ENCODE measurements at places on chromosomes 2 and 18.
A peak's percentile ranks its signal among the peaks of the same experiment; 100 is the strongest.

DNA sequence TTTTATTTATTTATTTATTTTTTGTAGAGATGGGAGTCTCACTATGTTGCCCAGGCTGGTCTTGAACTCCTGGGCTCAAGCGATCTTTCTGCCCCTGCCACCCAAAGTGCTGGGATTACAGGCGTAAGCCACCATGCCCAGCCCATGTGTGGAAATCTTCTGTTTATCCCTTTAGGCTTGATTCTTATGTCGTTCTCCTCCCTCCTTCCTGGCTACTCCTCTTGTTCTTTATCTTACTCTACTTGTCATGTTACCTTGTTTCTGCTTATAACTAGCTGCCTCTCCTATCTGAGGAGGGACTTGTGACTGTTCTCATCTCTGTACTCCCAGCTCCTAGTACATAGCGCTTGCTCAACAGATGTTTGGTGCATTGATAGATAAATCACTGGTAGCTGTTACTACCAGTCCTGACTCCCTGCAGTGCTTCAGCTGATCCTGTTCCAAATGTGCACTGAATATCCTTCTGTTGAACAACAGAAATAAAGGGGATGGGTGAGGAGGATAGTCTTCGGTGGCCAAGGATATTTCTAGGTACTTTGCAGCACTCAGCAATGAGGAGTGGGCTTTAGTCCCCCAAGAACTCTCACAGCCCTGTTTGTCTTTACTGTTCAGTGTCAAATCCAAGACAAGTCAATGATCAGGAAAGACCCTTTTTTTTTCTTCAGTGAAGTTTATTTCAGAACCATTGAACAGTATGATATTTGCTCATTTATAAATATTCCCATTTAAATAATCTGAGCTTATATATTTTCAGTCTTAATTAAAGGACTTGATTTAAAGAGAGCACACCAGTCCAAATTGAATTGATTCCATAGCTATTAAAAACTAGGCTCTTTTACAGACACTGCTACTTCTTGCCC is 7.2 kb downstream of the IL1B start:
- DNase-seq = no peak

- no peak for DNase-seq
Measured at GRCh38 chr2:179376881-179377280, 112.2 kb upstream of the SESTD1 start.

DNA sequence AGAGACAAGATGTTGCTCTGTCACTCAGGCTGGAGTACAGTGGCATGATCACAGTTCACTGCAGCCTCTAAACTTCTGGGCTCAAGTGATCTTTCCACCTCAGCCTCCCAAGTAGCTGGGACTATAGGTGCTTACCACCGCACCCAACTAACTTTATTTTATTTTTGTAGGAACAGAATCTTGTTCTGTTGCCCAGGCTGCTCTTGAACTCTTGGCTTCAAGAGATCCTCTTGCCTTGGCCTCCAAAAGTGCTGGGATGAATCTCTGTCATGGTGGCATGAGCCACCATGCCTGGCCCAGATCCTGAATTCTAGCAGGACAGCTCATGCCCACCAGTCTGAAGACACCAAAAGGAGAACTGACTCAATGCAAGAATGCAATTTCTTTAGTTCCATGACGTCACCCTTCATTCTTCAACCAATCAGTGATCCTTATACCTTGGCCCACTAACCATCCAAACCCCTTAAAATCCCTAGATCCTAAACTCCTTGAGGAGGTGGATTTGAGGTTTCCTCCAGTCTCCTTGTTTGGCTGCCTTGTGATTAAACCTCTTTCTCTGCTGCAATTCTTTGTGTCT is 25.6 kb upstream of the CXXC1 start:
- DNase-seq = no peak

GRCh38 chr18:3219241-3219630 is 532 bp downstream of the MYOM1 start:
- DNase-seq = no peak

GRCh38 chr2:109214651-109215371 is 85.8 kb downstream of the SH3RF3 start:
- DNase-seq = no peak

DNA sequence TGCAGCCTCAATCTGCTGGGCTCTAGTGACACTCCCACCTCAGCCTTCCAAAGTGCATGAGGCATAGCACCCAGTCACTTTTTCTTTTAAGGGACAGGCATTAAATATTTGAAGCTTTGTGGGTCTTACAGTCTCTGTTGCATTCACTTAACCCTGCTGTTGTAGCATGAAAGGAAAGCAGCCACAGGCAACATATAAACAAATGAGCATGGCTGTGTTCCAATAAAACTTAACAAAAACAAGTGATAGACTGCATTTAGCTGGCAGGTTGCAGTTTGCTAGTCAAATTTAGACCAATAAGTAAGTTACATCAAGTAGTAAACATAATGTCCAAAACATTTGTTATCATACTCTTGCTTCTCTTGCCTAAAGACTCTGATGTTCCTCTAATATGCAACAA is 297.3 kb upstream of the MMADHC start:
- DNase-seq = no peak

- no peak for DNase-seq
Measured at GRCh38 chr2:43269074-43269572, 42.7 kb upstream of the ZFP36L2 start.

GRCh38 chr2:128425216-128425615 is 106.5 kb upstream of the HS6ST1 start:
- no peak for DNase-seq

DNA sequence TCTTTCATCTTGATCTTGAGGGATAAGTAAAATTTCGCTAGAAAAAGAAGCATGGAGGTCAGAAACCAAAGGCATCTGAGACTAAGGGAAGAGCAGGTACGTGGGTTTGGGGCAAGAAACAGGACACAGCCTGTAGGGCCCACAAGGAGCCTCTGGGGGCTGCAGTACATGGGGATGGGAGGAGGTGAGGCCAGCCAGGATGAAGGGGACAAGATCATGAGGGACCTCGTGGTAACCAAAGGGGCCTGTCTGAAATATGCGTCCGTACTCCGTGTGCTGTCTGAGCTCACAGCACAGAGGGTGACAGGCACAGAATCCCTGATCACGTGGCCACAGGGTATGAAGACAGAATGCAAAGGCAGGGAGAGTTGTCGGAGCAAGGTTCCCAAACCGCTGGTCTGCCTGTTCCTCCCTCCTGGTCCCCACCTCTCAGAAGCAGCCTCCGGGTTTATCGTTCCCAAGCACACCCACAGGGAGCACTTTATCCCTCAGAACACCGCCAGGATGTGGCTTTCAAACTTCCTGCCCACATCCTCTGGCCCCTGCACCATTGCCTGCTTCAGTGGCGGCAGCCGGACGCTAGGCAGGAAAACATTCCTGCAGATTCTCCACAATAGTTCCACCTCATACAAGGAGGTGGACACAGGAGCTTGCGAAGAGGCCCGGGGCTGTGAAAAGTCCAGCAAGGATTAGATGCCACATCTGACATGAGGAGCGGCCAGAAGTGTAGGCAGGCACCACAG is 12.0 kb downstream of the TMEM163 start:
- no peak for DNase-seq

DNA sequence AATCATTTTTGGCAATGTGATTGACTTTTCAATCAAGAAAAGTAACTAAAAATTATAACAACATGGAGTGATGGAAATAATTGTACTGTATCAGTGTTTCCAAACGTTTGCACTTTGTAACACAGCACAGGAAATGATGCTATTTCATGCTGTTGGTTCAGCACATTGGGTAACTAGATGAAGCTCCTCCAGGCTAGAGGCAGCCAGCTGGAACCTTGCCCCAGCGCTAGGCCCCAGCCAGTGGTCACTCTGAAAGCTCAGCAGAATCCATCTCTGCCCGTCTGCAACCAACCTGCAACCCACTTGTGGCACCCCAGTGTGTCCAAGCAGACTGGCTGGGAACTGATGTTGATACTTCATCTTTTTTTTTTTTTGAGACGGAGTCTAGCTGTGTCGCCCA is 15.3 kb downstream of the UNC50 start:
- DNase-seq = no peak

DNA sequence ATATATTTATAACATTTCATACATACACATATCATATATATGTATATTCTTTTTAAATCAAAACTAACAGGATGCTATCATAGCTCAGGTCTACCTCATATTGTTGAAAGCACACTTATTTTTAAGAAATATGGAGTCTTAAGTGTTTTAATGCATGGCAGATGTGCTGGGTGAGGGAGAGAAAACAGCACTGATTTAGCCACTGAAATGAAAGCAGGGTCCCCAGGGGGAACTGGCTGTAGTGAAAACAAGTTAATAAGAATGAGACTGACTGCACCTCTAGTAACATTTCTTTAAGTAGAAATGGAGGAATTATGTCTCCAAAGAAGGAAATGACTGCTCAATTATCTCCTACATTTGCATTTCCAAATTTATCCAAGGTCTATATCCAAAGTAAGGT is 857.8 kb downstream of the DCDC2C start:
- no peak for DNase-seq

DNA sequence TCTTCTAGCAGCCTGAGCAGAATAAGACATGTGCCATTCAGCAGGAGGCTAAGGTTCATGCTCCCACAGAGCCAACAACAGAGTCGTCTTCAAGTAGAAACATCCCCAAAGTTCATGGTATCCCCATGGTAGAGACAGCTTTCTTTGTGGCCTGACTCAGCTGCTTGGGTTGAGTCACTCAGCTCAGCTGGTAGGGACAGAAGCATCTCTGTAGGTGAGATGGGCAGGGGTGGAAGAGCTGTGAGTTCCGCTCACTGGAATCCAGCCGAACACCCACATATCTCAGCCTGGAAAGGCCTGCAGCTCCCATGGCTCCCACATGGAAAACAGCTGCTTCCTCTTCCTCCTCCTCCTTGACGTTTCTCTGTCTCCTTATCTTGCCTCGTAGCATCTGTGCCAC is 792.7 kb downstream of the RNF144A start:
- no peak for DNase-seq

DNA sequence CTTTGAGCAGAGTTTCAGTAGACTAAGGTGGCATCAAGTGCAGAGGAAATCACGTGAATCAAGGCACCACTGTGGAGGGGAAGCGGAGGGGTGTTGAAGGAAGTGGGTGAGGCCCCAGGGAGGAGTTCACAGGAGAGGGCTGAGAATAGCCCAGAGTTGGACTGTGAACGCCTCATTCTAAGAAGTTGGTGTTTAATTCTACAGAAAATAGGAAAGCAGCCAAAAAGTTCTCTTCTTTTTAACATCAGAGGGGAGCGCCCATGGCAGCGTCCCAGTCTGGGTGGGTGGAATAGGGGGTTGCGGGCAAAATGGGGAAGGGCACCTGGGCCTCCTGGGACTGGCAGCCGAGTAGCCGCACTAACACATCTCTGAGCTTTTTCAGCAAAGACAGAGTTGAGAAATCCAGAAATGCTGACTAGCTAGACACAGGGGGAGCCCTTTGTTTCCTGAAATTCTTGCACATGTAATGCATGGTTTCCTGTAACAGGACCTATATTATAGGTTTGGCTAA is 97.0 kb downstream of the NEB start:
- DNase-seq = peak; percentile 66

DNA sequence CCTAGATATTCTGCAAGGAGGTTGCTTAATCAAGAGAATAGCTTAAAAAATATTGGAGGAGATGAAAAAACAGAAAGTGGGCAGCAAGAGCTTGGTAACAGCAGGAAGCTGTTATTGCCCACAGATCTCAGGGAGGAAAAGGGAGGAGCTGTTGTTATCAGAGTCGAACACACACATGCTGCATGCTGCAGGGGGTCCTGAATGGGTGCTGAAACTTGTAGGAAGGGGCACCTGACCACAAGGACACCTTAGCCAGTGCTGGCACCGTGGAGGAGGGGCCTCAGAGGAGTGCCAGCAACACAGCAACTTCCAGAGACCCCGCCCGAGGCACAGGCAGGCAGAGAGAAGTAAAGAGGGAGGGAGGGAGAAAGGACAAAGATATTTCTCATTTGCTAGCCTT is 332.9 kb downstream of the SOCS6 start:
- DNase-seq = no peak

- DNase-seq = no peak
Measured at GRCh38 chr2:232088771-232089170, 127.3 kb downstream of the DIS3L2 start.

GRCh38 chr2:233426619-233427342 is 72.5 kb downstream of the DGKD start:
- peak; percentile 60 for DNase-seq

DNA sequence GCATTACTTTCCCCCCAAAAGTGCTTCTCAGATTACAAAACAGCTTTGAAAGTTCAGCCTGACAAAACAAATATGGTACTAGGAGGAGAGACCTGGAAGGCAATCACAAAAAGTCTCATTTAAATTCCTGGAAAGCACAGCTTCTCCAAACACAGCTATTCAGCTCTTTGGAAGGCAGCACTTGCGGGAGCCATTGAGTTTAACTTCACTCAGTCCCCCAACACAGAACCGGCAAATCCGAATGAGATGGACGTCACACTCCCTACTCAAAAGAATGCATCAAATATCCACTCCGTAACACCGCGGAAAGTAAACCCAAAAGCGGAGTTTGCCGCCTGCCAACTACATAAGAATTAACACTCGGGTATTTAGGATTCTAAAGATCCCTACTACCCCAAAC is 638 bp downstream of the ST6GAL2 start:
- no peak for DNase-seq

GRCh38 chr18:69648486-69648885 is 247.8 kb downstream of the DOK6 start:
- no peak for DNase-seq

GRCh38 chr2:236665572-236666118 is 96.0 kb downstream of the ACKR3 start:
- no peak for DNase-seq

DNA sequence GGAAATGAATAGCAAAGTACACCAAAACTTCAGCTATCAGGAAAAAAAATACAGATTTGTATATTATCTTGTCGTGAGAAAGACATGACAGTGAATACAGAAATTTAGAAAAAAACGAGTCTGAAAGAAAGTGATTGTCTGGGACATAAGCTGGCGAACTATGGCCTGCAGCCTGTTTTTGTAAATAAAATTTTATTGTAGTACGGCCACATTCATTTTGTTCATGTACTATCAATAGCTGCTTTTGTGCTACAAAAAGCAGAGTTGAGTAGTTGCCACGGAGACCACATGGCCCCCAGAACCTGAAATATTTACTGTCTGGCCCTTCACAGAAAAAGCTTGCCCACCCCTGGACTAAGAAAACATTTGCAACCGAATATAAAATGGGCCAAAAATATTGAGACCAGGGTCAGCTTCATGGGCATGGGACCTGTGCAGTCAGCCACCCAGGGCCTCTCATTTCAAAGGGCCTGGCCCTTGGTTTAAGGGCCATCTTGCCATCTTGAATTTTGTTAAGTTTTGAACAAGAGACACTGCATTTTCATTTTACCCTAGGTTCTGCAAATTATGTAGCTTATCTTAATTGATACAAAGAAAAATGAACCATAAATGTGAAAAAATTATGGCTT is 17.9 kb downstream of the ANTXR1 start:
- no peak for DNase-seq

All from stimulated activated CD4-positive, alpha-beta T cell treated with anti-CD3 and anti-CD28 coated beads, Interleukin-4, amount 100 ng/mL, for 4 hours (primary cell).